ENCODE measurements at places on chromosomes 4 and X.
A peak's percentile ranks its signal among the peaks of the same experiment; 100 is the strongest.

DNA sequence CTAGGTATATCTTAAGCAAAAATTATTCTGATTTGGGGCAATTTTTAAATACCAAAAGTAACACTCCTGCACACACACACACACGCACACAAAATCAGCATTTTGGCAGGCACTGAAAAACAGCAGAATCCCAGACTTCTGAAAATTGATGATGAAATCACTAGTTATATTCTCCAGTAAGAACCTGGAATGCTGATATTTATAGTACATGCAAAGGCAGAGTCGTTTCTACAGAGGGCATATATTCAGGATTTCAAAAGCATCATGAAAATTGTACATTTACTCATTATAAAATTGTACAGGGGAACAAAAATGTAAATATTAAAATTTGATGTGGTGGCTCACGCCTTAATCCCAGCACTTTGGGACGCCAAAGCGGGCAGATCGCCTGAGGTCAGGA lies 352.5 kb upstream of the PITX2 start:
- DNase-seq = no peak

DNA sequence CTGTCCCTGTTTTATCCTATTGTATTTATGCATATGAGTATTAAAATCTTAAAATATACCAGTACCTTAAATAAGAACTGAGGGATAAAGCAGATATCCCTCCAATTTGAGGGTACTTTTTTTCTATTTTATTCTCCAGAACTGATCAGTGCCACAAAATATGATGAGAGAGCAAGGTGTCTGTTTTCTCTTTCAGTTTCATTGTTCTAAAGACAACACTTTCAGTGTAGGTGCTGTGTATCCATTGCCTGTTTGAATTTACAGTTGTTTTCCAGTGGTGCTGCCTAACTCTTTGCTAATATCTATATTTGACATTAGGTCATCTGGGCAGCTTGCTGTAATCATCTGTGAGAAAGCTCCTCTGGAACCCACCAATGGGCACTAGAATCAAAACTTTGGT lies 394.7 kb downstream of the IL1RAPL1 start:
- DNase-seq = no peak

GRCh38 chr4:61462451-61463326 lies 262.6 kb downstream of the ADGRL3 start:
- DNase-seq = peak; percentile 6

DNA sequence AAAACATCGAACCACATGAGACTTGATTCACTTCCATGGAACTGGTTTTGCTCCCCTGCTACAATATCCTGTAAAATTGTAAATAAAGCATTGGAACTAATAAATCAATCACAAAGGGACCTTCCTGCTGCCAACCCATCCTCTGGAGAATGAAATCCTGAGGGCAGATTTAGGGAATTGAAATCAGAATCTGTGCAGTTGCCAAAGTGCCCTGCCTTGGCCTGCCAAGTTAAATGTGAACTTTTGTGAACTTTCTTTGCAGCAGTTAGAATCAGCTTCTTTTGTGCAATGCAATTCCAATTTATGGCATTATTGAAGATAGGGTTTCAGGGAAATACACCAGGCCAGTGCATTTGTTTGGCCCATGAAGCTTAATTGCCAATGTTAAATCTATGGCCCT lies 263.1 kb downstream of the PTTG2 start:
- DNase-seq = no peak

DNA sequence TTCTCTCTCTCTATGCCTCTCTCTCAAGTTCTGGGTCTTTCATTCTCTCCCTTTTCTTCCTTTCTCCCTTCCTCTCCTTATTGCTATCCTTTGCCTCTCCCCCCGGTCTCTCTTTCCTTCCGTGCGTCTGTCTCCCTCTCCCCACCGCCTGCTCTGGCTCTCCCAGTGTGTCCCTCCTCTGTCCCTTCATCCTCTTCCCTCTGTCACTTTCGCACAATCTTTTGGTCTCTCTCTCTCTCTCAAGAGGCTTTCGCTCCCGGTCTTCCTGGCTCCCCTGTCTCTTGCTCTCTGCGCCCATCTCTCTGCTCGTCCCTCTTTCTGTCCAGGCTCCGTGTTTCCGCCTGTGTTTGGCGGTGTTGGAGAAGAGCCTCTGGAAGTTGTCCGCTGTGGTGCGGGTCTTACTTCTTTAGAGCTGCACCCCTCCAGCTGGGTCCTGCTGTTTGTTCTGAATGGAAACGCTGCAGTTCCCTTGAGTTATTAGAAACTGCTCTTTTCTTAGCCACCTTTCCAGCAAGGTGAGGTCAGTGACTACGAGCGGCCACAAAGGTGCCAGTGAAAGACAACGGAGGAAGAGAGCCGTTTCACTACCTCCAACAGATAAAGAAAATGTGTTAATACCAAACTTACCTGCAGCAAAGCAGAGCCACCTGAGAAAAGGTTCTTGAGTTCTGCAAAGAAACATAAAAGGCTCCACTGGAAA lies 1.1 kb downstream of the BMPR1B start:
- peak; percentile 16 for DNase-seq

DNA sequence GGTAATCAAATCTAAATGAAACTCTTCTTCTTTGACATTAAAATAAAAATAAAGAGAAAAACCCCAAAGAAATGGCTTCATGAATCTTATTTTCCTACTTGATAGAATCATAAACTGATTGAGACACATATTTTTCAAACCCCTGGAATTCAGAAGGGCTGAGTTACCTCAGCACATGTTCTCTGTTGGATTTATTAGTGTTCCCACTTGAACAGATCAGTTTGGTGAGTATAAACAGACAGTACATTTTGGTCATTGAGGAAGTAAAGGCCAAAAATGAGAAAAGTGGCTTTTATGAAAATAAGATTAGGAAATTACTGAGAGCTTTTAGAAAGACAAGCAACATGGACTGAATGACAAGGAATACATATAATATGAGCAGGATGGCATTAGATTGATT lies 620.4 kb downstream of the ANKRD50 start:
- no peak for DNase-seq

- peak; percentile 70 for DNase-seq
Observed at GRCh38 chrX:16239211-16239610, 71.9 kb downstream of the MAGEB17 start.

GRCh38 chrX:31228415-31228832 lies 156.6 kb upstream of the FTHL17 start:
- no peak for DNase-seq

- no peak for DNase-seq
Observed at GRCh38 chr4:26076000-26076587, 162.1 kb downstream of the SMIM20 start.
